ENCODE measurements at places on chromosomes 6 and 20.

DNA sequence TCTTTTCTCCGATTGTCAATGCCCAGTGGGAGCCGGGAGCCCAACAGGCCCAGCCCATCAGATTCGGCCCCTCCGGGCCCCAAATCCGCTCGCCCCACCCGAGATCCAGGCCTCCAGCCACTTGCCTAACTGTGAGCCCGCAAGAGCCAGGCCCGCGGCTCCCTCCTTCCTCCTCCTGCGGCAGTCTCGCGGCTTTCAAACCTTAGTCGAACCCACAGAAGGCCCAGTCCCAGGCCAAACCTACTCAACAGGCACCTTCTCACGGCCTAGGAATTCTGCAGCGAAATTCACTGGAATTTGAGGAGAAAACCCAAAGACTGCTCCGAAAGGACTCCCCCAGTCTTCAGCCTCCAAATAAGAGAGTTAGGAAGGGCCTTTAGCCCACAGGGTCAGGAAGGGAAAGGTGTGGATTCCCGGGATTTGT lies 2.8 kb upstream of the TFAP2A start:
- no peak for DNase-seq

- no peak for DNase-seq
Measured at GRCh38 chr20:64140956-64141355, 23.3 kb upstream of the MYT1 start.

GRCh38 chr6:38723783-38724182 lies 8.7 kb downstream of the DNAH8 start:
- no peak for DNase-seq

- DNase-seq: no peak
Measured at GRCh38 chr6:118292558-118292957, 255.5 kb upstream of the PLN start.

DNA sequence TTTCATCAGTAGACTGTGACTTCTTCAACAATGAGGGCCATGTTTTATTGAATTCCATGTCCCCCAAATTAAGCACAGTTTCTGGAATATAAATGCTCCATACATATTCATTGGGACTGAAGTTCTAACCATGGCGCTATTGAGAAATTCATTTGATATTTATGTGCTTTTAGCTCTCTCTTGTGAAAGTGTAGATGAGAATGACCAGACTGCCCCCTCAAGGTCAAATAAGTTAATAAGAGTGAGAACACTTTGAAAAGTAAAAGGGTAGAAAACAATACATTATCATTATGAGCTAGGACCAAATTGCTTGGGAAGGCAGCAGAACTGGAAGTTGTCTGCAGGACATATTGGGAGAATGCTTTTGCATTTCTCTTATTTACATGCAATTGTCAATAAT lies 597.9 kb downstream of the EPM2A start:
- no peak for DNase-seq

DNA sequence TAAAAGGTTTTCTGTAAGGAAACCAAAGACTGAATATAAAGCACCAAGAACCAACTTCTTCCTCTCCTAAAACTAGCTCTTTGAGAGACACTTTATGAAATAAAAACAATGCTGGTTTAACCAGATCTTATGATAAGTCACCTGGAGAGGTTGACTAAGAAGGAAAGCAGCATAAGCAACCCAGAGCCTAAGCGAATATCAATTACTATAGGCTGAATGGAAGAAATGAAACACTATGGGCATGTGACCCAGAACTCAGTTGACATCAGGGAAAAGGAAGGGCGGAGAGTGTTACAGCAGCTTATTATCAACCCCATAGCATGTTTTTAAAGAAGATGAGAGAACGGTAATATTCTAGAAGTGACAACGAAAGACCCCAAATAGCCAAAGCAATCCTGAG lies 94.1 kb upstream of the STMND1 start:
- no peak for DNase-seq

- peak; percentile 96 for DNase-seq
Measured at GRCh38 chr6:37244430-37245310, 12.9 kb upstream of the TBC1D22B start.

GRCh38 chr6:158068893-158069799 lies 87.5 kb downstream of the SYNJ2 start:
- DNase-seq: no peak

DNA sequence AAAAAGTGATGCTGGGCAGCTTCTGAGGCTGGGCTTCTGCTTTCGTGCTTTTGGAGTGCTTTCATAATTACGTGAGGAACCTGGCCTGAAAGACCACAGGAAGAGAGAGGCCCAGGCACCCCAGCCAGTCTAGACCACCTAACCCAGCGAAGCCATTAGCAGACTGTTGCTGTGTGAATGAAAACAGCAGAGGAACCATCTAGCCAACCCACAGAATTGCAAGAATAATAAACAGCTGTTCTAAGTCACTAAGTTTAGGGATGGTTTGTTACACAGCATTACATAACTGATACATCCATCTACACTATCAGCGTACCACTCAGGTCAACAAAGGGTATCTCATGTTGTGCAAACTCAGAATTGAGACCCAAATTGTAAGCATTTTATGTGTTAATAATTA lies 34.5 kb downstream of the FGD2 start:
- no peak for DNase-seq

- no peak for DNase-seq
Measured at GRCh38 chr6:128131036-128131435, 230.2 kb upstream of the THEMIS start.

DNA sequence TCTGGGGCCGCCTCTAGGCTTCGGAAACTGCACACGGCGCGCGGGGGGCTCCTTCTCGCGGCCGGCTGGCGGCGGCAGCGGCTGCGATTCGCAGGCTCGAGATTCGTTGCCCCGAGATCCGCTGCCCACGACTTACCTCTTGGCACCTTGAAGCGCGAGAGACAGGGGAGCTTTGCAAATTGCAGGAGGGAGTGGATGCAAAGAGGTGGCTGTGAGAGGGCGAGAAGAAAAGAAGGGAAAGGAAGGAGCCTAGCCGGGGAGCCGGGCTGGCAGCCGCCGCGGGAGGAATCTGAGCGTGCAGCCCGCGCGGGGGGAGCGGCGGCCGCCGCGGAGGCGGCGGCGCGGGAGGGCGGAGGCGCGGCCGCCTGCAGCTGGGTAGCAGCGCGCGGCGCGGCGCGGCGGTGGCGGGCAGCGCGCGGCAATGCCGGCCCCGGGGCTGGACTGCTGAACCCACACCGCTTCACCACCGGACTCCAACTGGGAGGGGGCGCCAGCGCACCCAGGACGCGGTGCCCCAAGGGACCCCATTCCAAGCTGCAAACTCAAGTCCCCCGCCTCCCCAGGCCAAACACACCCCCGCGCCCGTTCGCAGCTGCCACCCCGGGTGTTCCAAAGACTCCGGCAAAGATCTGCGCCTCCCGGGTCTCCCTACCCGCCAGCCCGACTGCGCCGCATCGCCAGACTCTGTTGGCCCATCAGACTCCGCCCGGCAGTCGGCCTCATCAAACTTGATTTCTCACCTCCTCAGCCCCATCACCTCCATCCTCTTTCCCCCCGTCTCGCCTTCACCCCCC lies 44.2 kb upstream of the SUPT3H start:
- no peak for DNase-seq

DNA sequence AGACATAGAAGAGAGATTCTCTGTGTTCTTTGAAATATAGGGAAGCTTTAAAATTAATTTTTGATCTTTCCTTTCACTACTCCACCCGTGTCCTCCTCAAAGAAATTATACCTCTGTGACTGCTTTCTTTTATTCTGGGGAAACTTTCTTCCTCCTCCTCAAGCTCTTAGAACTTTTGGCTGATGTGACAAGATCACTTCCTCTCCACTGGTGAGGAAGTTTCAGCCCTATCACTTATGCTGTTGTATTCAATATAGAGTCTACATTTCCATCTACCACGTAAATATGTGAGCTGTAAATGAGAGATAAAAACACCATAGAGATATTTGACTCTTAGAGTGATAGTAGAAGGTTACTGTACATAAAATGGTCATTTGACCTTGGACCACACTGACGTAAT lies 141.9 kb upstream of the SASH1 start:
- DNase-seq: no peak

DNA sequence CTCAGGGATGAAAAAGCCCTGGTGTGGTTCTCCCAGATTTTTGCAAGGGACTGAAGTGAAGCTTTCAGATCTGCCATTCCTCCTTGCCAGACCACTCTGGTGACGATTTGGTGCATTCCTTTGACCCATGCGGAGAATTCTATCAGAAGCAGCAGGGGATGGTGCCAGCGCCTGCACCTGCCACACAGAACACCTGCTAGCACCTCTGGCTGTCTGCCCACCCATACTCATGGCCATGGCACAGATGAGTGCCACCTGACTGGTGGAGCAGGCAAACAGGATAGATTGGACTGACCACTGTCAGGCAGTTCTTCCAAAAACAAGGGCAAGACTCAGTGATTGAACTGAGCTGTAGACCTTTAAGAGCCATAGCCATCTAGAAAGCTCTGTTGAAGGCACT lies 107.1 kb downstream of the CDYL start:
- no peak for DNase-seq

DNA sequence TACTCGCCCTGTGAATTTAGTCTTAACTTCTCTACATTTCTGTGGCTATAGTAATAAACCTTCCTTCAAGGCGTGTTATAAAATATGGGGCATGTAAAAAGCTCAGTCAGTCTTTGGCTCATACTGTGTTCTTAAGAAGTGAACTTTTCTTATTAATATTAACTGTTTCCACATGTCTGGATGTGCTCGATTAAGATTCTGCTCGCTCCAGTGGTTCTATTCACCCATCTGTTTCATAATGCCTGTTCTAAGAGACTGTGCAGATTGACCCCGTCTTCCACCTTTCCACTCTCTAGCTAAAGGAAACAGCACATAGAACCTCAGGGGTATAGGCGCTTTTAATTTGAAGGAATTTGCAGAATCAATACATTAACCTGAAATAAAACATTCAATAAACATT lies 99.9 kb downstream of the L3MBTL3 start:
- DNase-seq: no peak

- no peak for DNase-seq
Measured at GRCh38 chr6:43801495-43802181, 31.6 kb downstream of the VEGFA start.

DNA sequence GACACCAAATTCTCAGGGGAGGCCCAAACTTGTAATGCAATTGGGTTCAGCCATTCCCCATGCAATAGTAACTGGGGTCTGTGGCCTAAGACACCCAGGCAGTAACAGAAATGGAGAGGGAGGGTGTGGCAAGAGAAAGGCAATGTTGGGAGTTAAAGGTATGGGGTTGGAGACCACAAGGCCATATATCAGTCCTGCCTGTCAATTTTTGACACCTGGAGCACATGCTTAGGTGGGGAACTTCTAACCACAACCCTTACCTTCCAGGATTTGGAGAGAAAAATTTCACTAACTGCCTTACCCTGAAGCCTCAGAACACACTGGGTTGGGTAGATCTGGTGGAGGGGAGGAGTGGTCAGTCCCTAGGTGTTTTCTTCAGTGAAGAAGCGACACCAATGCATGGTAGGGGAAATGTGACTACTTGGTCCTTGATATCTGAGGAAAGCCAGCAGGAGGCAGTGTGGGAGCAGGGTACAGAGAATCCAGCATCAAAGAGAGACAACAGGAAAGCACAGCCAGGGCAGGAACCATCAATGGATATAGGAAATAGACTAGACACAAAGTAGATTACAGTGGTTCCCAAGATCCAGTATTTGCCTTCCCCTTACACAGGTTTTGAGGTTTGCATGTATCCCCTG lies 6.8 kb upstream of the USP49 start:
- DNase-seq: no peak

- DNase-seq: no peak
Measured at GRCh38 chr6:168126566-168127383, 47.8 kb upstream of the FRMD1 start.

- DNase-seq: no peak
Measured at GRCh38 chr20:25245461-25245860, 2.4 kb upstream of the PYGB start.

- no peak for DNase-seq
Measured at GRCh38 chr6:99016355-99016754, 68.6 kb upstream of the FBXL4 start.

GRCh38 chr6:165556116-165556843 lies 106.8 kb downstream of the PDE10A start:
- no peak for DNase-seq

DNA sequence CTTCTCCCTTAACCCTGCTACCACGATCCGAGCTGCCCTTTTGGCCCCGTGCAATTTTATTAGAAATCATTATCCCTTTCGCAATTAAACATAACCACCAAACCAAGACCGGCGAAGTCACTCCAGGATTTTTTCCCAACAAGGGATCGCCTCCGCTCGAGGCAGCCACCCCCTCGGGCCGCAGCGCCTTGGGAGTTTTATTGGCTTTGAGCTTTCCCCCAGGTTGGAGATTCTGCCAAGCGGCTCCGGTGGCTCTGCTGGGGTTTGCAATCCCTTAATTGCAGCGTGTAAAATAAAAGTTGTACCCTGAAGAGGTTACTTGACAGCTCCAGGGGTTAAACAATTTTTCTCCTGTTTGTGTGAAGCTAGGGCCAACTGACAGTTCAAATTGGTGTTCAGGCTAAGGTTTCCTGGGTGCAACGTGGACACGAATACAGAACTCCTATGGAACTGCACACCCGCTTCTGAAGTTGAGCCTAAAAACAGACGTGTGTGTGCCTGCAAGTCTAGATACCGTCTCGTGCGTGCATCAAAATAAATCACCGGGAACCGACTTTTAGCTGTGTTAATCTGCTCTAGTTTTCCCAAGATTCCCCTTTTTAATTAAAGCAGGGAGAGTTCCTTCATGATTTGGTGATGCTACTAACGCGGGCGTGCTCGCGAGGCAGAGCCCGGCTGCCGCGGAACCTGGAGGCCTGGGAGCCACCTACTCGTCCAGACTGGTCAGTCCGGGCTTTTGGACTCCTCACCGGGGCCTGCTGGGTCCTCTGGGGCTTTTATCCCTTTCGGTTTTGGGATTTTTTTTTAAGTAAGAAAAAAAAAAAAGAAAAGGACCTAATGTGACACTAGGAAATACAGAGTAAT lies 975 bp upstream of the TFAP2A start:
- DNase-seq: no peak

- DNase-seq: no peak
Measured at GRCh38 chr20:34925981-34926380, 29.6 kb downstream of the GSS start.

DNA sequence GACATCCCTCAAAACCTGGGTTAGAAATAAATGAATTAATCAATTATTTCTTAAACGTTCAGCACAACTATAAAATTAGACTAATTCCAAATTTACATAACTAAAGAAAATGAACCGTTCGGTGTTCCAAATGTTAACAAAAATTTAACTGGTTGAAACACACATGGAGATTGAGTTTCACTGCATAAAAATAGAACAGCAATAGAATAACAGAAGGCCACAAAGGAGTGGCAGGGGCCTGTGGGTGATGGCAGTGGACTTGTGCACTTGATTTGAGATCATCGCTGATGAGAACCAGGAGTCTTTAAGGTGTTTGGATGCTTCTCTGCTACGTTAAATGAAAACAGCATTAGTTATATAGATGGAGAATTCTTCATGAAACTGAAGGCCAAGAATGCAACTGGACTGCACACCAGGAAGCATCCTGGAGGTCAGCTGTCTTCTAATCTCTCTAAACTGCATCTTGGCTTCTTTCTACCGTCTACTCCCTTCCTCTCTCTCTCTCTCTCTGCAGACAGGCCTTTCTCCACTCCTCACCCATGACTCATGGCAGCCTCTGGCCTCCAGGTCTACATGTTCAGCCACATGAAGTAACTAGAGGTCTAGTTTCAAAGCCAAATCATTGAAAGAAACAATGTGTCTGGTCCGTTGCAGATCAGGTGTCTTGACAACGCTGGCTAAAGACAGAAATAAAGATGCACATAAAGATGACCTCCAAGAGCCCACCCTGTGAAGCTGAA lies 111.3 kb downstream of the SIM1 start:
- no peak for DNase-seq

Data from NCI-H446 treated with DMSO at 0.1 percent for 48 hours (cell line).